ENCODE measurements at places on chromosomes 3 and 15.

DNA sequence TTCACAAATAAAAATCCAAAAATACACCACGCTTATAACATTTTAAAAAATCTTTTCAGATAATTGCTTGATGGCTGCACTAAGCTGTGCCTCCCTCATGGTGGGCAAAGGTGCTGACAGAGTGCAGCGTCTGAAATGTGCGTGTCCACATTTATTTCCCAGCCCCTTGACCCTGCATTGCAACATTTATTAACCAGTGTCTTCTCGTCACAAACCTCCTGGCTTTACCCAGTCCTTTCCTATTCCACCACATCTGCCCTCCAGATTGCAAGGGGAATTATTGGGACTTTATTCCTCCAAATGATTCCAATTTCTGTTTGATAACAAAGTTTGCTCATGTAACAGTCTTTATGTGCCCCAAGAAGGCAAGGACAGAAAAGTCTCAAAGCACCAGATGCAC is 5.5 kb downstream of the RASGRP1 start:
- DNase-seq, result no peak

GRCh38 chr3:194865615-194866014 is 179.9 kb downstream of the FAM43A start:
- no peak for DNase-seq

DNA sequence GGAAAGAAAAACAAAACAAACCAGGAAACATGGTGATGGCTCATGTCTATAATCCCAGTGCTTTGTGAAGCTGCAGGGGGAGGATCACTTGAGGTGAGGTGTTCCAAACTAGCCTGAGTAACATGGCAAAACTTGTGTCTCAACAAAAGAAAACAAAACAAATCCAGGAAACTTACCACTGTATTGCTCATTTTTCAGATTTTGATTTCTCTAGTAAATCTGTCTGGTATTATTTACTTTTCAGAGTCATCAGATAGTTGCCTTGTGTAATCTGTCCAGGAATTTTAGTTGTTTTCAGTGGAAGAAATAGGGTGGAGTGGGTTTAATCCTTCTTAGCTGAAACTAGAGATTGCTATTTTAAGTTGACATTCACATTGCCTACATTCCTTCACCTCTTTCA is 91.8 kb upstream of the ALCAM start:
- DNase-seq, result no peak

GRCh38 chr3:55755516-55756205 is 268.6 kb upstream of the WNT5A start:
- no peak for DNase-seq

DNA sequence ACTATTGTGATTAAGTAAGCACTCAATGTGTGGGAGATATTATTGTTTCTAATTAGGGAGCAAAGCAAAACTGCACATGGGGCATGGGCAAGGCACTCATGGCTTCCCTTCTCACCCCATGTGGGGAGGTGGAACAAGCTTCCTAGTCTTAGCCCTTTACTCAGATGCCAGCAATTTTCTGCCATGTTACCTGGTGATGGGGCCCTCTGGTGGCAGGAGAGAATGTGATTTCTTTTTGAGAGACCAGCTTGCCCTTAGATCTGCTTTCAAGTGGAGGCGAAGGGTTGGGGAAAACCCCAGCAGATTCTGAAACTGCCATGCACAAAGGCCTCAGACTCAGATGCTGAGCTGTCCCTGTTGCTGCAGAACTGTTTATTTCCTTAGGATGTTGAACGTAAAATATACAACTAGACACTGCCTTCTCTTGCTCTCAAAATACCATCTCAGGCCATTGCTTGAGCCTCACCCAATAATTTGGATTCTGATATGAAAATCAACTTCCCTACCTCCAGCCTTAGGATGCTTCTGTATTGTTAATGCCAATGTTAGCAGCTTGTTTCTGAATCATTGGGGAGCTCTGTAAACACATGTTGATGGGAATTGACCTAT is 130.2 kb upstream of the TPRG1 start:
- DNase-seq, result peak; percentile 78
